Activated CD8-positive, alpha-beta memory T cell treated with anti-CD3 and anti-CD28 coated beads for 48 hours (primary cell): ENCODE measurements at places on chromosomes 13 and 19.

GRCh38 chr13:45055902-45056648, 64.2 kb upstream of the GTF2F2 start:
- no peak for DNase-seq

- no peak for DNase-seq
These were observed 47.0 kb upstream of the CALM3 start for GRCh38 chr19:46554161-46554560.

DNA sequence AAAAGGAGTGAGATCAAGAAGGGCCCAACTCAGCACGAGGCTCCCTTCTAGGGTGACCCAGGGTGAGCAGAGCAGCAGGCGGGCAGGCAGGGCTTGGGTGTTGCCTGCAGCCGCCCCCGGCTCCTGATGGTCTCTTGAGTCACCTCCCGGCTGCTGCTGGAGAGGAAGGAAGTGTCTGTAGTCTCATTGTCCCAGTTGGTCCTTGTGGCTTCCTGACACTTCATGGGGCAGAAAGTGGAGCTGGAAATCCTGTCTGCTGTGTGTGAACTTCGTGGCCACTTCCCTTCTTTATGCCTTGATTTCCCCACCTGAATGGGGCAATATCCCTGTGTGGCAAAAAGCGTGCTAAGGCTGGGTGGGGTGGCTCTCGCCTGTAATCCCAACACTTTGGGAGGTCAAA, 2.5 kb downstream of the MAP1S start:
- DNase-seq, result no peak

DNA sequence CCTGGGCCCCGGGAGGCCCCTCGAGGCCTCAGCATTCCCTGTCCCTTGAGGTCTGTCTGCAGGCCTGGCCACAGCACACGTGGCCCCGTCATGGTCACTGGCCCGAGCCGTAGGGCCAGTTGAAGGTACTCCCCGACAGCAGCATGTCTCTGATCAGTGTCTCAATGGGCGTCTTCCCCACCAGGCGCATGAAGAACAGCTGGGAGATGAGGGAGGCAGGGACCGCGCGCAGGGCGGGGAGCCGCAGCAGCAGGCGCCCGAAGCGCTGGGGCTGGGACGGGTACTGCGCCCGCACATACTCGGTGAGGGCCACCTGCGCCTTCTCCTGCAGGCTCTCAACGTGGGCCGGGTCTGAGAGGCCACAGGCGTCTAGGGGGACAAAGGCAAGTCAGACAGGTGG, 6.2 kb downstream of the OCEL1 start:
- DNase-seq, result no peak

GRCh38 chr13:30880151-30880855, 25.8 kb upstream of the MEDAG start:
- DNase-seq, result no peak

- no peak for DNase-seq
These were observed 1.0 kb downstream of the IRF2BP1 start for GRCh38 chr19:45884682-45885555.
